Posterior cingulate gyrus (tissue), 11 donors: ENCODE measurements at places on chromosomes 3 and 15.

GRCh38 chr15:63418811-63419210, 37.2 kb upstream of the CA12 start:
- DNase-seq, result no peak

DNA sequence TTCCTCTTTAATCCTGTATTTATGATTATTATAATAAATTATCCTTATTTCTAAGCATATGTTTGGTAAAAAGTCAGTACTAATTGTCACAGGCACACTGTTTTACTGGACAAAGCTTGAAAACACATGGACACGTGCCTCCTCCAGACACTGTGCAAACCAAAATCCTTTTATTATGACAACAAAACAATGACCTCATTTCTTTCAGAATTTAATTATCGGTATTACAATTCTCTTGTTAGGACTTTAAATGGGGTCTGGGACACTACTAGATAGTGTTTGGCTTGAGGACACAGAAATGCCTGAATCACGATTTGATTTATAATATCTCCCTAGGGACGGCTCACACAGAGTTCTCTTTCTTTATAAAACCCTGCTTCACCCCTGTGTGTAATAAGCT, 107.3 kb upstream of the IGSF10 start:
- DNase-seq, result no peak

- DNase-seq, result no peak
Observed at GRCh38 chr15:70869346-70869745, 15.4 kb upstream of the LARP6 start.

GRCh38 chr3:83514130-83514914, 1444.5 kb upstream of the CADM2 start:
- DNase-seq, result no peak

GRCh38 chr3:168134931-168135330, 39.2 kb upstream of the GOLIM4 start:
- DNase-seq, result no peak

- DNase-seq, result no peak
Observed at GRCh38 chr15:100836501-100836900, 43.1 kb upstream of the ALDH1A3 start.

DNA sequence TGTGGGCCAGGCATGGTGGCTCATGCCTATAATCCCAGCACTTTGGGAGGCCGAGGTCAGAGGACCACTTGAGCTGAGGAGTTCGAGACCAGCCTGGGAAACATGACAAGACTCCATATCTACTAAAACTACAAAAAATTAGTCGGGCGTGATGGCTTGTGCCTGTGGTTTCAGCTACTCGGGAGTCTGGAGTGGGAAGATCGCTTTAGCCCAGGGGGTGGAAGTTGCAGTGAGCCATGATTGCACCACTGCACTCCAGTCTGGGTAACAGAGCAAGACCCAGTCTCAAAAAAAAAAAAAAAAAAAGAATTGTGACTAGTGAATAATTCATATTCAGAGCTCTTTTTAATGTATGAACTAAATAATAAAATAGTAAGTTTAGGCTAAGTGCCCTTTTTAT, 87.8 kb upstream of the TSEN2 start:
- no peak for DNase-seq

DNA sequence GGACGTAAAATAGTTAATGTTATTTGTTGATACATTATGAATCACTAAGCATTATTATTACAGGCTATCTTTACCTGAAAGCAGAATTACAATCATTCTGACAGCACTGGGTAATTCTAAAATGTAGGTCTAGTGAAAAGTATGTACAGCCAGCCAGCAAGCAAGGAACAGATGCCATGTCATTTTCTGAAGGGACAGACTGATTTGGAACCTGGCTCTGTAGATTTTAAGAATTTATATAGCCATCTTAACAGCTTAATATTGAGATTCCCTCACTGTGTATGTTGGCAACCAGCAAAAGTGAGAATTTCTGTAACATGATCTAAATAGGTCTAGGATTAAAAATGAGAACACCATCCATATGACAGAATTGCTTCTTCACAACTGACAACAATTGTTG, 359.4 kb downstream of the ZIC4 start:
- DNase-seq, result no peak

- DNase-seq, result peak; percentile 82
Observed at GRCh38 chr15:31440754-31441311, 114.2 kb downstream of the KLF13 start.

DNA sequence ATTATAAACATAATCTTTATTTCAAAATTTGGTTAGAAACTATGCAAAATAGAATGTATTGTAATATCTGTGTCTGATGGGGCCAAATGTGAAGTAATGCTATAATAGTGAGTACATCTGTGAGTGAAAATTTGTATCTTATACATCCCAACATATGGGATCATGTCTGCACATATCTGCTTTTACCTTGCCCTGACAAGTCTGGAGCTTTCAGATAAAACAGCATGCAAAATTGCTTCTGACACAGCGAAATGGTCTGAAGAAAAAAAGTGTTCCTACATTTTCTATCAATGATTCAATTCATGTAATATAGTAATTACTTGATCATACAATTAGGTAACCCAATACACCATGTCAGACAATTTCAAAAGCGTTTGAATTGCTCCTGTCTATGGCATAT, 58.1 kb upstream of the P3H2 start:
- DNase-seq, result no peak

GRCh38 chr3:9797196-9797945, 4.5 kb downstream of the ARPC4 start:
- DNase-seq, result no peak
